Body of pancreas (tissue), 4 donors: ENCODE measurements at places on chromosomes 5 and 9.

GRCh38 chr5:132762246-132763000 lies 14.6 kb downstream of the SEPTIN8 start:
- H3K4me1 ChIP-seq: peaks cover 5% of the 10 kb centered on the region
- no peak for DNase-seq
- H3K4me3 ChIP-seq: no peak overlapping the region
- H3K27ac ChIP-seq: no peak overlapping the region

- H3K36me3 ChIP-seq: no peaks in the 10 kb centered on the region
- H3K27me3 ChIP-seq: no peaks in the 10 kb centered on the region
- no peaks in the 10 kb centered on the region for H3K4me1 ChIP-seq
- no peak for DNase-seq
These were observed 174.4 kb downstream of the ROR2 start for GRCh38 chr9:91775708-91776028.

DNA sequence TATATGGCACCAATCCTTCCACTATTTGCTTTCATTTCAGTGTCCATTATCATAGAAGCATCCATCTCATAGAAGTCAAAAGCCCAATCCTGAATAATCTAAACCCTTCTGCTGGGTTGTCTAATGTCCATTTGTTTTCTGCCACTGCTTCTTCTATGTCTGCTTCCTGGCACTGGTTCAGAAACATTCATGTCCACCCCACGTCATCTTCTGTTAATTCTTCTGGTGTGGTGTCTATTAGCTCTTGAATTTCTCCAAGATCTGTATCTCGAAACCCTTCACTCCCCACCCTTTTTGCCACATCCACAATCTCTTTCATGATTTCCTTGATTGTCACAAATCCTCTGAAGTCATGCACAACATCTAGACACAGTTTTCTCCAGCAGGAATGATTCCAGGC lies 23.2 kb upstream of the GOLGA1 start:
- DNase-seq: no peak
- H3K36me3 ChIP-seq: no peaks in the 10 kb centered on the region
- H3K27me3 ChIP-seq: no peaks in the 10 kb centered on the region
- H3K4me1 ChIP-seq: peaks cover 7% of the 10 kb centered on the region
- H3K27ac ChIP-seq: no peak overlapping the region

DNA sequence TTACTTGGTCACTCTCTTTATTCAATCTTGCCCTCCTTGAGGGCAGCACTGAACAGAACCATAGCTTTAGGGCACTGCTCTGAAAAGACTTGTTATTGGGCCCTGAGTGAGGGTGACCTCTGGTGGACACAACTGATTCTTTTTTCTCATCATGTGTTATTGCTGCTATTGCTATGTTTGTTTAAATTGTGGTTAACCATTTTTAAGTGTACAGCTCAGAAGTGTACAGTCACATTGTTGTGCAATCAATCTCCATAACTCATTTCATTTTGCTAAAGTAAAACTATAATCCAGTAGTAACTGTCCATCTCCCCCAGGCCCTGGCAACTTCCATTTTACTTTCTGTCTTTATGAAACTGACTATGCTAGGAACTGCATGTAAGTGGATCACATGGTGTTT lies 351.1 kb upstream of the RIOK2 start:
- H3K27me3 ChIP-seq: no peaks in the 10 kb centered on the region
- H3K4me3 ChIP-seq: no peak overlapping the region
- H3K27ac ChIP-seq: no peak overlapping the region
- H3K36me3 ChIP-seq: no peaks in the 10 kb centered on the region
- DNase-seq: peak; percentile 23

DNA sequence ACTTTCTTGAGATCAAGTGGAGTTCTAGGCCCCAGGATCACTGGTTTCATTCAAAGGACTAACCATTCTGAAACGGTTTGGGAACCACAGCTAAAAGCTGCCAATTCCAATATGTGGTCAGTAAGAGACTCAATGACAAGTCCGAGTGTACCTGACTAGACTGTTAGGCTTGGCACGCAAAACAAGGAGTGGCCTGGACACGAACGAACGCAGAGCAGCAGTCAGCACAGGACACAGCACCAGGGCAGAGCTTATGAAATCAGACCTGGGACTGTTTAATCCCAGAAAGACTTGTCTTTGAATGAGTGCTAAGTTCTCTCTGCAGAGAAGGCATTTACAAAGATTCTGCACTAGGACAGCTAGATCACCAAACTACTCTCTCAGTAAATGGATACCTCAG lies 213.8 kb downstream of the GAPVD1 start:
- no peaks in the 10 kb centered on the region for H3K36me3 ChIP-seq
- no peaks in the 10 kb centered on the region for H3K27me3 ChIP-seq
- no peak overlapping the region for H3K4me3 ChIP-seq
- DNase-seq: no peak
- H3K4me1 ChIP-seq: no peaks in the 10 kb centered on the region

DNA sequence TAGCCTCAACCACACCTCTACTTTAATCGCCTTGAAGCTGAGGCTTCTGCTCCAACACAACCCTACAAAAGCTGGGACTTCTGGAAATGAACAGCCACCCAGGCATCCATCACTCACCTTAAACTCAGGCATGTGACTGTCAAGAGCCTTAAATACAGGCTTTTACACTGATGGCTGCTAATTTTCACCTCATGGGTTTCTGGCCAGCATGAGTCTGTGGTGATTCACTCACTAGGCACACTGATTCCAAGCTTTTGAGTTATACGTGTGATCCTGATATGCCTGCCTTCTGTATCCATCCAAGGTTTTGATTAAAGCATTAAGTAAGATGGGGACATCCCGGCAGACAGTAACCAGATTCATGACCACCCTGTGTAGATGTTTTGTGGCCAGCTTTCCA lies 8.9 kb downstream of the NSUN2 start:
- no peak overlapping the region for H3K27ac ChIP-seq
- H3K36me3 ChIP-seq: peaks cover 17% of the 10 kb centered on the region
- DNase-seq: no peak
- no peak overlapping the region for H3K4me3 ChIP-seq
- H3K27me3 ChIP-seq: no peaks in the 10 kb centered on the region

- H3K27ac ChIP-seq: no peak overlapping the region
- DNase-seq: no peak
- H3K36me3 ChIP-seq: no peaks in the 10 kb centered on the region
- H3K27me3 ChIP-seq: no peaks in the 10 kb centered on the region
- no peak overlapping the region for H3K4me3 ChIP-seq
These were observed 15.8 kb downstream of the FBXW11 start for GRCh38 chr5:171990713-171991015.

- H3K27me3 ChIP-seq: no peaks in the 10 kb centered on the region
- H3K36me3 ChIP-seq: no peaks in the 10 kb centered on the region
- H3K4me3 ChIP-seq: no peak overlapping the region
- no peak for DNase-seq
- H3K27ac ChIP-seq: no peak overlapping the region
These were observed 6.4 kb downstream of the THBS4 start for GRCh38 chr5:80041527-80041926.

- H3K27ac ChIP-seq: peak overlapping the region; percentile 58
- peaks cover 6% of the 10 kb centered on the region for H3K4me1 ChIP-seq
- H3K27me3 ChIP-seq: no peaks in the 10 kb centered on the region
- no peak overlapping the region for H3K4me3 ChIP-seq
- DNase-seq: peak; percentile 12
These were observed 299.4 kb upstream of the RASA1 start for GRCh38 chr5:86968301-86968753.

GRCh38 chr5:163321511-163321910 lies 115.9 kb upstream of the CCNG1 start:
- no peaks in the 10 kb centered on the region for H3K4me1 ChIP-seq
- no peak overlapping the region for H3K4me3 ChIP-seq
- no peak overlapping the region for H3K27ac ChIP-seq
- DNase-seq: no peak
- no peaks in the 10 kb centered on the region for H3K36me3 ChIP-seq

DNA sequence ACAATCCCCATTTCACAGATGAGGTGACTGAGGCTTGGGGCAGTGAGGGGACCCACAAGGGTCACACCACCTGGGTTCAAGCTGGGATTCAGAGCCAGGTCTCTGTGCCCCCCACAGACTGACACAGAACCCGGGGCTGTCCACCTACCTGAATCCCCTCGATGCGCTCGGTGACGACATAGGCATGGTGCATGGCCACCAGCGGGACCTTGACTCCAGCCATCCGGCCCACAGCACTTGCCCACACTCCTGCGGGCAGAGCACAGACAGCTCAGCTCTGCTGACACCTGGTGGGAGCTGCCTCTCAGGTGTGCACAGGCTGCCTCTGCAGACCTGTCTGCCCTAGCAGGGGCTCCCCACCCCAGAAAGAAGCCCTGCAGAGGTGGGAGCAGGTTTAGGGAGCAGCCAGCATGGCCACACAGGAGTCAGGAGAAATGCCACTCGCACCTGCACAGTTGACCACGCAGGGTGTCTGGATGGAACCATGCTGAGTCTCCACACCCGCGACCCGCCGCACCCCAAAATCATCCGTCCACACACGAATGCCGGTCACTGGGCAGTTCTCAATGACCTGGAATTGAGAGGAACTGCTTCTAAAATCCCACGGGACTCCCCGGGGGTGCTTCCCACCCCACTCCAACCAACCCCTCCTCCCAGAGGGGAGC lies 8.4 kb downstream of the SARDH start:
- H3K4me1 ChIP-seq: peaks cover 8% of the 10 kb centered on the region
- DNase-seq: no peak
- H3K4me3 ChIP-seq: no peak overlapping the region

DNA sequence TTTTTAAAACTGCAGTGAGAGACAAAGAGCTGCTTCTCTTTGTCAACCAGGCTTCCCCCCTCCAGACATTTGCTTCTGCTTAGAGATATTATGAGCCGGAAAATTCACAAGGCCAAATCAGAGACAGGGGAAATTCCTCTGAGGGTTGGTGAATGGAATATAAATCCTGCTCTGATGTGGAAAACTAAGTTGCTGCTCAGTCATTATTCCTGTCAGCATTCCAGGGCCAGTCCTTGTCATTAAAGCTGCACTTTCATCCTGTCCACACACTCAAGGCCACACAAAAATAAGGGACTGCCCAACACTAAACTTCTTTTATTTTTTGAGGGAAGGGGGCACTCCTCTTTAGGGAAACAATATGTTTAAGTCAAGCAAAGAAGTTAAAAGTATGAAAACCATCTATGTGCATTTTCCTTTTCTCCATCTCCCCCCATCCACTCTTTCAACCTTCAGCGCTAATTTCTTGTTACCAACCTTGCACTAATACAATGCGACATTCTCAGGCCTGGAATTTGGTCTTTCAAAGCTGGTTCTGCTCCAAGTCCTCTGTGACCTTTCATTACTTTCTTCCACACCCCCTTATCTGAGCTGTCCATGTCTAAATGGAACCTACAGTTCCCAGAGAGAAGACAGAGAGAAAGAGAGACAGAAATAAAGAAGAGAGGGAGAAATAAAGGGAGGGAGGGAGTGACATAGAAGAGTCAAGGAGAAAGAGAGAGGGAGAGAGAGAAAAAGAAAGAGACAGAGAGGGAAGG lies 118.9 kb upstream of the S1PR3 start:
- peaks cover 9% of the 10 kb centered on the region for H3K4me1 ChIP-seq
- H3K27ac ChIP-seq: no peak overlapping the region
- H3K36me3 ChIP-seq: no peaks in the 10 kb centered on the region
- no peak for DNase-seq
- H3K4me3 ChIP-seq: no peak overlapping the region

DNA sequence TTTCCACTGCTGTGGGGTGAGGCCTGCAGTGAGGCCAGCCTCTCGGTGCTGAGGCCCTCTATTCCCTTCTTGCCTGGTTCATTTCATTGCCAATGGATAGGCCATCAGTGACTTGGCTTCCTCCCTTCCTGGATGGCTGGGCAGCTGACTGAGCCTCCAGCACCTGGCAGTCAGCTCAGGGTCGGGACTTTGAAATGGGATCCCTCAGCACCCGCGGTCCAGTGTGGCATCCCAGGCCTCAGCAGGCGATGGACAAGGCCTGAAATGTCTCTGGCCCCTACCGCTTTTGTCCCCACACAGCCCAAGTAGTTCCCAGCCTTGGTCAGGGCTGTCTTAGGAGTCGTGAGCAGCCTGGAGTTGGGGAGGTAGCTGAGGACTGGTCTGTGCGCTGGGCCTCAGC lies 17.2 kb downstream of the NDST1 start:
- no peaks in the 10 kb centered on the region for H3K27me3 ChIP-seq
- H3K4me1 ChIP-seq: peaks cover 71% of the 10 kb centered on the region
- peaks cover 5% of the 10 kb centered on the region for H3K36me3 ChIP-seq
- no peak for DNase-seq

GRCh38 chr9:68731857-68732256 lies 26.8 kb downstream of the PIP5K1B start:
- H3K27me3 ChIP-seq: no peaks in the 10 kb centered on the region
- peaks cover 31% of the 10 kb centered on the region for H3K4me1 ChIP-seq
- DNase-seq: no peak
- no peak overlapping the region for H3K4me3 ChIP-seq

- no peaks in the 10 kb centered on the region for H3K27me3 ChIP-seq
- H3K27ac ChIP-seq: no peak overlapping the region
- no peaks in the 10 kb centered on the region for H3K36me3 ChIP-seq
- no peaks in the 10 kb centered on the region for H3K4me1 ChIP-seq
These were observed 43.2 kb upstream of the NR3C1 start for GRCh38 chr5:143446535-143447226.

GRCh38 chr9:126379661-126380360 lies 53.2 kb downstream of the MVB12B start:
- no peak overlapping the region for H3K27ac ChIP-seq
- H3K36me3 ChIP-seq: no peaks in the 10 kb centered on the region
- H3K27me3 ChIP-seq: no peaks in the 10 kb centered on the region
- H3K4me3 ChIP-seq: no peak overlapping the region
- H3K4me1 ChIP-seq: no peaks in the 10 kb centered on the region
- DNase-seq: no peak

DNA sequence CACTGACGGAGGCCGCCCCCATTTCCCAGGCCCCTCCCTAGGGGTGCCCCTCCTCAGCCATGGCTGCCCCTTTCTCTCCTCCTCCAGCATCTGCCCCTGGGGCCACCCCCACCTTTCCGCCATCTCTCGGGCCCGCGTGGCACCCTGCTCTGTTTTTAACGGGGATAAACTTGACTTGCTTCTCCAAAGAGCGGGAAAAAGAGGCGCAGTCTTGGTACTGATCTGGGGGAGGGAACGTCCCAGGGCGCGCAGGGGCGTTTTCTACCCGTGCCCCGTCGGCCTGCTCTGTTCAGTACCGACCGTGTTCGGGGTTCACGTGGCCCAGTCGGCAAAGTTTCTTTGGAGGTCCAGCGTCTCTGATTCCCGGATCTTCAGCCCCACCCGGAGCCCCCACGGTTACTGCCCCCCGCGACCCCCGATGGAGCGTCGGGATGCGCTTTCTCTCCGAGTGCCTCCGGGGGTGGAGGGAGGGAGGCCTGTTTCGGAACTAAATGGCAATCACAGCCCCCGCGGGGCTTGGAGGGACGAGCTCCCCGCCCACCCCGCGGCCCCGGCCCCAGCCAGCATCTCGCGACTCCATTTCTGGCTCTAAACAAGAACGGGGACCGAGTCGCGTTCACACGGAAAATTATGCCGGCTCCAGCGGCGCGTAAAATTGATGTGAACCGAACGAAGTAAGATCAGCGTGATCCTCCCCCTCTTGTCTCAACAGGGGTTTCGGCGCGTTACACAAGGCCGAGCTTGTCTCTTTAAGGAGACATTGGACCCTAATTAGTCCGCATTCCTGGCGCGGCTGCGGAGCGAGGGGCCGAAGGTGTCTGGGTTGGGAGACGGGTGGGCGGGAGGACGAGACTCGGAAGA lies 1.1 kb upstream of the TLE4 start:
- no peaks in the 10 kb centered on the region for H3K36me3 ChIP-seq
- DNase-seq: peak; percentile 18
- peak overlapping the region; percentile 74 for H3K27ac ChIP-seq
- peaks cover 13% of the 10 kb centered on the region for H3K4me1 ChIP-seq
